ENCODE measurements at places on chromosomes 2 and 18.

GRCh38 chr2:193336781-193337180, 1142.0 kb upstream of the TMEFF2 start:
- DNase-seq: no peak

GRCh38 chr2:46863882-46864281, 51.7 kb downstream of the MCFD2 start:
- DNase-seq: peak; percentile 77

GRCh38 chr2:112075490-112076260, 20.6 kb downstream of the TMEM87B start:
- DNase-seq: no peak

- DNase-seq: peak; percentile 78
Observed at GRCh38 chr2:30414961-30415360, 32.1 kb upstream of the LCLAT1 start.

DNA sequence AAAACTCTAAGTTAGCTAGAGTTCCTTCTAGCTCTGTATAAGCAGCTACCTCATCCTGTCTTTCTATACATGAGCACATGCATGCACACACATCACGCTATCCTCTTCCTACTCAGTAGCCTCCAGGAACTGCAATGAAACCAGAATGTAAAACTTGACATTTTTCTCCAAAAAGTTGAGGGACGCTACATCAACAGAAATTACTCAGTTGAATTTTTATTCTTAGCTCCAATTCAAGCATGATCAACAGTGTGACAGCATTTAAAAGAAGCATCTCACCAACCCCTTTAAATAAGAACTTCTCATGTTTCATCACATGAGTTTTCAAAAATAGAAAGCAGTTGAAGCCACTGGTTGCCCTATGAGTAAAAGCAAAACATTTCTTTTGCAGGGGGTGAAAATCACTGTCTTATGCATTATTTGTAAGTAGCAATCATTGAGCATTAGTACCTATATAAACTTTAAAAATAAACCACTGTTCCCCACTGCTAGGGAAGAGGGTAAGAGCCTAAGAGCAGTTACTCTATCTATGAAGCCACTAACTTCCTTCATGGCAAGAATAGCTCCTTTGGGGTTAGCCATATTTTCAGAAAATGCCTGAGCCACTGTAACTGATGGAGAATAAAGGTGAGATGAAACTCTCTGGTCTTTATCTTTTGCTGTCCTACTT, 77.9 kb upstream of the ARL5A start:
- DNase-seq: no peak

DNA sequence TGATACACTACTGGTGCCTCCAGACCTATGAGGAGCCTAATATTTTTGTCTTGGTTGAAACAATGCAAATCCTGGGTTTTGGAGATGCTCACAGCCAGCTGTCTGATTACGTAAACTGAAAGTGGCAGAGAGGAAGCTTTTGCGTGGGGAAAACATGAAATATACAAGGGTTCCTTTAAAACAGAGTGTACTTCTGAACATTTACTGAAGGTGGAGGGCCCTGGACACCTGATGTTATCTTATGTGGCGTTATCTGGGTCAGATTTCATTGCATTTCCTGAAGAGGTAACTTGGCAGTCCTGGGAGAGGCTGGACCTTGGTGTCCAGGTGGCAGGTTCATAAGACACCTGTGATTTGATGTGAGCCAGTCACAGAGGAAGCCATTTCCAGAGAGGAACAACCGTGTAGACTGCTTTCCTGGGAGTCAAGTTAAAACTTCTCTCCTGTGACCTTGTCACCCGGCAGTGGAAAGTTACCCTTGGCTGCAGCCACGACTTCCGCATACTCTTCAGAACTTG, 105.0 kb downstream of the NEDD4L start:
- no peak for DNase-seq

GRCh38 chr2:241763551-241764274, 12.9 kb upstream of the GAL3ST2 start:
- DNase-seq: no peak

GRCh38 chr2:98293931-98294687, 52.1 kb upstream of the CNGA3 start:
- DNase-seq: no peak

DNA sequence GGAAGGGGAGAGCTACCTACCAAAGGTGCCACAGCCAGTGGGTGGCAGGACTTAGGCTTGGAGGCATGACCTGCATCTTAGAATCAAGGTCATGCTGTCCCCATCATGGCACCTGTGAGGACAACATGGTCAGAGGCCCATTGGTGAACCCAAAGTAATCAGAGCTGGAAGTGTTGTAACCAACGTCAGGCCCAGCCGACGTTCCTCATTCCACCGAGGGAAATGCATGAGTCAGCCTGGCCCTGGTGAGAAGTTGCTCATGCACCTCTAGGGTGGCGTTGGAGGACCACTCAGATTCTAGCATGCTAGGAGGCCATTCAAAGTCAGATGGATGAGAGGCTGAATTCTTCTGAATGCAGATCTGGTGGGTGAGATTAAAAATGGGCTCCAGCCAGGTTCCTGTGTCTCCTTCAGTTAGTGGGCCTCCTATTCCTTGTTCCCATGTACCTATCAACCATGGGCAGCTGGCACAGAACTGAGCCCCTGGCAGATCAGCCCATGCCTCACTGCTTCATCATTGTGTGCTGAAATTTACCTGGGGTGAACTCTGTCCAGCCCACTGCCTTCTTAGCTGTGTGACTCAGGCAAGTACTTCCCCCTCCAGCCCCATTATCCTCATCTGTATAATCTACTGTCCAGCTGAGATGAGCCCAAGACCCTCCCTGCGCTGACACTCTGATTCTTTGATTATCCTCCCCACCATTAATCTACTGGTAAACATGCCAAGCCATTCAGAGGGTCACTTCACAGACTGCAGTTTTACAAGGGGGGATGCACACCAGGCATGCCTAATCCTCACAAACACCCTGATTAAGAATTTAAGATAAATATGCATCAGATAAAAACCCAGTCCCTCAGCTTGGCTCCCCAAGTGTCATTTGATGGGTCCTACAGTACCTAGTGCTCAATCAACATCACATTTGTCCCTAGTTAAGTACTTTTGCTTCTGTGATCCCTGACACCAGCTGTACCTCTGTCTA, 14.0 kb downstream of the SLC14A2 start:
- DNase-seq: no peak

- peak; percentile 97 for DNase-seq
Observed at GRCh38 chr18:12946549-12947284, 1.1 kb upstream of the SEH1L start.

- no peak for DNase-seq
Observed at GRCh38 chr2:168566974-168567665, 111.0 kb downstream of the CERS6 start.

DNA sequence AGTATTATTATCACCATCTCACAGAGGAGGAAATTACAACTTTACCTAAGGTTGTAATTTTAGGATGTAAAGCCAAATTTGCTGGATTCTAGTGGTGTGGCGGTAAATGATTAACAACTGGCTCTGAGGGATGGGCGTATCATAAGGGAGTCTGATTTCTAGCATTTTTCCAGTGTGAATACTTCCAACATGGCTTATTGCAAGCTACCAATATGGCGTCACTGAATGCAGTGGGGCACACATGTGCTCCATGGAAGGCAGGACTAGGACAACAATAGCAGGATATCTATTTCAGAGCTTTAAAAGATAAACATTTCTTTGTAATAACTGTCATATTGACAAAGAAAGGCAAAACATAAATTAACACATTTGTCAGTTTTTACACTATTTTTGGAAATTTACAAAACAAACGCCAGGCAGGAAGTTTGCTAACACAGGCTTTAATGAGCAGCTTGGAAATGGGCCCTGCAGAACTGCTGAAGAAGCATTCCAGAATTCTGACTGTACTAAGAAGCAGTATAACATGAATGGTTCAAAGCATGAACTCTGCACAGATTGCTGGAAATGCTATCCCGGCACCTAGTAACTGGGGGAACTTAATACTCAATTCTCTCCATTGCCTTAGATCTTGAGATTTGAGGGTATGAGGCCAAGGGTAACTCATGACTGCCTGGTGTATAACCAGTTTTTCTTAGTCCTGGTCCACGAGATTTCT, 439.3 kb upstream of the MAP2 start:
- DNase-seq: peak; percentile 45

GRCh38 chr2:217225596-217225995, 365.7 kb upstream of the TNP1 start:
- no peak for DNase-seq

DNA sequence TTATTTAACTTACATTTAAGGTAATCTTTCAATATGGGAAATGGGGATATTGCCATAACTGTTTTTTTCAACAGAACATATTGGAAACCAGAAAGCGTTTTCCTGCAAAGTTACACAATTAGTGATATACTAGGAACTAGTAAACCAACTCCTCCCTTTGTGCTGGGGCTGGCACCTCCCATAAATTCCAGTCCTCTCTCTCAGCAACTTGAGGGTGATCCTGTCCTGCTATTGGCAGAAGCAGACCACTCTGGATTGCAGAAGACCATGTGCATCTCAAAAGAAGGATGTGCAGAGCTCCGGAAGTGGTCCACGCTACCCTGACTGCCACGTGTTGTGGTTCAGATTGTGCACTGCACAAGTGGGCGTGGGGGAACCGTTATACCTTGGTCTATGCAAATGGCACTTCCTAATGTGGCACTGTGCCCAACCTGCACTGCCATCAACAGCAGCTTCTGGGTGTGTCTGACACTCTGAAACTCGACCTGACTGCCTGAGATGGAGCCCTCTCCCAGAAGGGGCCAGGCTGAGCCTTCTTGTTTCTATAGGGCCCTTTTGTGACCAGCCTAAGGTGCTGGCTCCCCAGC, 219.2 kb downstream of the ZNF516 start:
- peak; percentile 16 for DNase-seq

GRCh38 chr2:112784199-112785189, at the start of gene IL1A:
TSS of gene IL1A (minus strand) at chr2:112784493. CDS start at chr2:112783770, 723 bp downstream.
- peak; percentile 57 for DNase-seq

DNA sequence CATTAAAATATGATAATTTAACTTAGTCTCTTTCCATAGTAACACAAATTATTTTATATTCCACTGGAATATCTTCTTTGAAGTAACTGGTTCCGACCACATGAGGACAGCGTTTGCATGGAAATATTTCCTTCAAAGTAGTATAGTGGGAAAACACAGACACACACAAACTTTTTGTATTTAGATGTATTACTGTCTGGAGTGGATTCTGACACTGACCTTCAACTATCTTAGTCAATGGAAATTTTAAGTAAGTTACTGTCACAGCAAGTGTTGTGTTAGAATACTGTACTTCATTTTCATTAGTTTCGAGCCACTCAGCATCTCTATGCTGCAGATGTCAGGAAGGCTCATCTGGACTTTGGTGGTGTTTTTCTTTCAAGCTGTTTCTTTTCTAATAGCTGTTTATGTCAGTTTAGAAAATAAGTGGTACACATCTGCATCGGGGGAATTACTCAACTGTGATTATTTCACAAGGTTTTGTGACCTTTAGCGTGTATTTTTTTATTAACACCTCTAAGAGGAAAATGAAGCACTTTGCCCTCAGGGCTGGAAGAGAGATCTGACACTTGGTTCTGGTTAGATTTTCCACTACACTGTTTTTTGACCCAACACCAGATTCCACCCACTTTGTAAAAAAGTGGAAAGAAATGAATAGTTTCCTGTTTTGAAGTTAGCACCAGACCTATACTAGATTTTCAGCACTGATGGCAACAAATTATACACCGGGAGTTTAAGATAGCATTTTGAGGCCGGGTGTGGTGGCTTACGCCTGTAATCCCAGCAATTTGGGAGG, 18.9 kb upstream of the THOC1 start:
- peak; percentile 46 for DNase-seq

GRCh38 chr2:196168181-196168580, 3.2 kb downstream of the STK17B start:
- DNase-seq: peak; percentile 57

DNA sequence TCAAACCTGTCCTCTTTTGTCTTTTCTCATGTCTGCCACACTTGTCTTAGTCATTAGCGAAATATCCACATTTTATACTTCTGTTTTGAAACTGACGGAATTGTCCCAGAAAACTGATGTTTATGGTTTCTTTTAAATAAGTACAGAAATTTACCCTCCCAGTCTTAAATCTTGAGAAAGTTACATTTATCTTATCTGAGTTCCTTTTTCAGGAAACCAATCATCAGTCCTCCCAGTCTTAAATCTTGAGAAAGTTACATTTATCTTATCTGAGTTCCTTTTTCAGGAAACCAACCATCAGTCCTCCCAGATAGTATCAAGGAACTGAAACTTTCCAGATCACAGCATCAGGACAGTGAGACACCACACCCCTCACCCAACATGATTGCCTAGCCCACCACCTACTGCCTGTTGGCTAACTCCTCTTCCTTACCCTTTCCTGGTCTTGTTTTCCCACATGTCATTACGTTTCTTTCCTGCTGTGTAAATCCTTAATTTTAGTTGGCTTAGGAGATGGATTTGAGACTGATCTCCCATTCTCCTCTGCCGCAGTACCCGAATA, 247.7 kb downstream of the PTPRM start:
- DNase-seq: no peak

DNA sequence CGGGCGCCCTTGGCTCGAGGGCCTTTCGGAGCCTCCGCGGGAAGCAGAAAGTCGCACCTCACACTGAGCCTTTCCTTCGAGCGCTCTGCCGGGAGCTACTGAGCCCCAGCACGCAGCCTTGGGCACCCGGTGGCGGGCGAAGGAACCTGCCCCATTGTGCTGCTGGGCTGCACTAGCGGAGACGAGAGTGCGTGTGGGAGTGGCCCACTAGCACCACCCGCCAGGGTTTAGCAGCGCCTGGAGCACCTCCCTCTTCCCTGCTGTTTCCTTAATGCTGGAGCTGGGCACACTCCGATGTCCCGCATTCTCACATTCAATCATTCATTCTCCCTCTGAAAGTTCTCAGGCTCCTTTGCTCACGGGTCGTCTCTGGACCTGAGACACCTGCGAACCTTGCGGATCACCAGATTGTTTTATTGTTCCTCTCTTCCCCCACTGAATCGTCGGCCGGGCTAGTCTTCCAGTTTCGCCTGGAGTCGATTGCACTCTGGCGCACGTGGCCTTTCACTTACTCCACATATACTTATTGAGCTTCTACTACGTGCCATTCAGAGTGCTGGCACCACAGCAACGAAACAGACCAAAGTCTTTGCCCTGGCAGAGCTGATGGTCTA, 8.5 kb upstream of the PAX3 start:
- no peak for DNase-seq

DNA sequence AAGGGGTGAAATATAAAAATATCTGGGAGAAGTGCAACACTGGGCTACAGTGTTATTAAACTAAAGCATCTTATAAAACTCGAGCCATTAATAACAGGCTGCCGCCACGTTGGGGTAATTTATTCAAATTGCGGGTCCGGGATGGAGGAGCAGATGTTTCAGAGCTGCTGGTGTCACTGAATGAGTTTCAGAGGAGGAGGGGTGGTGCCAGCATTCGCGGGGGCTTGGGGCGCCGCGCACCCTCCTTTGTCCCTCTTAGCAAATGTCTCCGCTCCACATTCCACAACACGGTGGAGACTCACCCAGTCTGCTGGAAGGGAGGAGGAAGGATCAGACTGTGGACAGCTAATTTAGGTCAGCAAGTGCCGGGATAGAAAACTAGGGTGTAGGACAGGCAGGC, 260.5 kb downstream of the CELF4 start:
- DNase-seq: no peak

GRCh38 chr2:98730053-98730706, 752 bp downstream of the MGAT4A start:
- no peak for DNase-seq

- no peak for DNase-seq
Observed at GRCh38 chr2:179449010-179449409, 184.4 kb upstream of the SESTD1 start.

- peak; percentile 62 for DNase-seq
Observed at GRCh38 chr2:240232961-240233884, 92.8 kb upstream of the OTOS start.

All from fibroblast of skin of abdomen (primary cell).